HT-29 (cell line): ENCODE measurements at places on chromosomes 3 and 15. TPM values are rescaled to one million over a fixed set of nuclear protein-coding genes. Genes with fewer than 3 reads are reported as not detected.

Gene SLC30A4
- total RNA-seq = 0.03 and 0.10 TPM in 2 replicates

DNA sequence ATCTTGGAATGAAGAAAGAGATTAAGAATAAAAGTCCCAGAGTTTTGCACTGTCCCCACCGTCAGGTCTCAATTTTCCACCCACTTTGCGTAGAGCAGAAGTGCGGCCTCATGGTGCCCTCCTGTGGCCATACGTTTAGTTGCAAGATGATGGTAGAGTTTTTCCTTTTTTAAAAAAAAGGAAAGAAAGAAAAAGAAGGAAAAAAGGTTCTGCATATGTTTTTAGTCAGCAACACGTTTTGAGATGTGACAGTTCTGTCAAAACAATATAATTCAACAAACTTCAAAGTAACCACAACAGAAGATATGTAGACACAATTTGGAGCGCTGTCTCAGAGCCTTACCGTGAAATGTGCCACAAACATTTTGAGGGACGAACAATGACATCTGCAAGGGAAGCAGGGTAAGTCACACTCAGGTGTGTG is 24.6 kb downstream of the EBLN2 start:
- peak; percentile 21 for DNase-seq

DNA sequence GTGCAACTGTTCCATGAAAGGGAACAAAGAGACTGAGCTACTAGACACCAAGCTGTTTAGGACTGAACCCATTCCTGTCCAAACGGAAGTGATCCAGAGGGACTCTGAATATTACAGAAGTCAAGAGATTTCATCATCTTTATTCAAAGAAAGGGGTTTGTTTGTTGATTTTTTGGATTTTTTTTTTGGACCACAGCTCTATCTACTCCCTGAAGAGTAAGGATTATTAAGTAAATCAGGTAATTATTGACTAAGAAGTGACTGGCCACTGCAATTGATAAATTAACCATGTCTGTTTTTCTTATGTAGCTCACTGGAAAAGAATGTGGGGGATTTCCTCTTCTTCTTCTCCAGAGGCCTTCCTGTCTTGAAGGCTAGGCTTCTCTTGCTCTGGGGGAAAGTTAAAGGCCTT is 146.6 kb upstream of the TPM1 start:
- DNase-seq = peak; percentile 56

DNA sequence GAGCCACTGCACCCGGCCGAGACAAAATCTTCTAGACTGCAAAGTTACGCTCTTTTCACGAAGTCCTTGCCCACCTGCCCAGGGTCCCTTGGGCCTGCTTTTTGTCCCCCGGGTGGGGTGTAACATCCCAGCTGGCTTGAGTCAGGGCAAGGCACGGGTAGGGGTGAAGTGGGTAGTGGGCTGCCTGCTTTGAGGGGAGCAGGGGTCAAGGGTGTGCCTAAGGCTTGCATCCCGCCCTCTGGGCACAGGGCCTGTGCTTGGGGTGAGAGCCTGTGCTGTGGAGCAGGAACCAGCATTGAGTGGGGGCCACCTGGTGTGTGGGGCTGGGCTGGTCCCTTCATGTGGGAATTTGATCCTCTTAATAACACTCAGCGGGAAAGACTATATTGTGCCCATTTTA is 74.6 kb downstream of the KLF13 start:
- no peak for DNase-seq

DNA sequence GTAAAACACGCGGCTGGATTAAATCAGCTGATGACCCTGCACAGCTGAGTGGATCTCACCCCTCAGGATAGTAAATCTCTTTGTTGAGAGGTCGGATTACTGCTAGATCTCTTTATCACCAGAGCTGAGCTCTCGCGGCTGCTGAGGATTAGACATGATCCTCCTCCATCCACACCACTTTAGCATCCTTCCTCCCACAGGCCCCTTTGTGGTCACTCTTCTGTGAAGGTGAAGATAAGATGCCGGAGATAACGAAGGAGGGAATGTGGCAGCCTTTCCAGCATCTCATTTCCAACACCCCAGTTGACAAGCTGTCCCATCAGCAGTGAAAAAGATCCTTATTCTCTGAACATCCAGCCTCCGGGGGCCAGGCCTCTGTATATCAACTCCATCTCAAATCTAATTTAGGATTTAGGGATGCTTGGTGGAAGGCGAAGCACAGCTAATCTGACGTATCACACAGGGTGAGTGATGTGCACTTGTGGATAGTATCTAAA is 47.5 kb upstream of the SELENOK start:
- DNase-seq = no peak

DNA sequence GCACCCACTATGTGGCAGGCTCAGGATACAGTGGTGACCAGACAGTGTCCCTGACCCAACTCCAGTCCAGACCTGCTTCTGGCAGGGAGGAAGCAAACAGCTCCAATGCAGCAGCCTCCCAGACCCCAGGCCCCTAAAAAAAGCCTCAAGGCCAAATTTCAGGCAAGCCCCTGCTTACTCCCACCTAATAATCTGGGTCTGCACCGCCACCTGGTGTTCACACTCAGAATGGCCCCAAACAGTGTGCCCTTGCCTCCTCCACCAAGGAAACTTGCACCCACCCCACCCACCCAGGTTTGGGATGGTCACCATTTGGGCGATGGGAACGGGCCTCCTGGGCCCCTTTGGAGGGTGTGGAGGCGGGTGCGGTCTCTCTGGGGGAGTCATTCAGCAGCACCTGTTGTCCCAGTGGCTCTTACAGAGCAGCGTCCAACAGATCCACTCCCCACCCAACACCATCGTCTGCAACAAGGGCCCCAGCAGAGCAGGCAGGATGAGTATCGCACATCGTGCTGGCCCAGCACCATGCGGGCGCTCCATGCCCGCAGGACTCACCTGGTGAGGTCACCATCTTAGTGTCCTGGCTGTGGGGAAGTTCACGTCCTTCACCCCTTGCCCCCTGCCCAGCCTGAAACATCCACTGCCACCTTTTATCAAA is 17.3 kb downstream of the C3orf18 start:
- peak; percentile 36 for DNase-seq

DNA sequence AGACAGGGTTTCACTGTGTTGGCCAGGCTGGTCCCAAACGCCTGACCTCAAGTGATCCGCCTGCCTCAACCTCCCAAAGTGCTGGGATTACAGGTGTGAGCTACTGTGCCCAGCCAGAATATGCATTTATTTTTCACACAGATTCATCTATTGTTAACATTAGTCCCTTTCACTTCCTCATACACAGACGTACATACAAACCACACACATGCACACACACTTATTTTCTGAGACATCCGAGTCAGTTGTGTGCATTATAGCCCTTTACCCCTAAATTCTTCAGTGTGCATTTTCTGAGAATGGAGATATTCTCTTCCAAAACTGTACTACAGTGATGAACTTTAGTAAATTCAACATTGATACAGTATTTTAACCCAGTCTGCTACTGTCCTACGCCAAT is 15.0 kb upstream of the MEX3B start:
- DNase-seq = no peak
